Stimulated activated CD4-positive, alpha-beta T cell treated with anti-CD3 and anti-CD28 coated beads, Interleukin-1b, Interleukin-23, amount 100 ng/mL, for 1 hour (primary cell): ENCODE measurements at places on chromosomes 1 and 21.

- DNase-seq, result no peak
Observed at GRCh38 chr1:221118176-221118937, 239.1 kb downstream of the HLX start.

DNA sequence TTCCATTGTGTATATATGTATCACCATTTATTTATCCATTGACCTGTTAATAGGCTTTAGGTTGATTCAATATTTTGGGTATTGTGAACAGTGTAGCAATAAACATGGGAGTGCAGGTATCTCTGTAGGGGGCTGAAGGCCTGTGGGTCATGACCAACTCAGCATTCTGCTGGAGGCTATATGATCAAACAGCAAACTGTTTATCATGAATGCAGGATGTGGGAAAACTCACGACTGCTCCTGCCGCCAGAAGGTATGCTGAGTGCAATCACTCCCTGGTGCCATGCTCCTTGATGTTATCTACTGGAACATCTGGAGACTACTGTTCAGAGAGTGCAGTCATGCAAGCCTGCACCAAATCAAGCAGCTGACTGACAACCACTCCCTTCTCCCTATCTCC, 275.2 kb downstream of the COL11A1 start:
- DNase-seq, result no peak

- no peak for DNase-seq
Observed at GRCh38 chr1:185568155-185569123, 165.8 kb upstream of the HMCN1 start.

- DNase-seq, result no peak
Observed at GRCh38 chr1:206788487-206789050, 16.3 kb upstream of the IL10 start.

DNA sequence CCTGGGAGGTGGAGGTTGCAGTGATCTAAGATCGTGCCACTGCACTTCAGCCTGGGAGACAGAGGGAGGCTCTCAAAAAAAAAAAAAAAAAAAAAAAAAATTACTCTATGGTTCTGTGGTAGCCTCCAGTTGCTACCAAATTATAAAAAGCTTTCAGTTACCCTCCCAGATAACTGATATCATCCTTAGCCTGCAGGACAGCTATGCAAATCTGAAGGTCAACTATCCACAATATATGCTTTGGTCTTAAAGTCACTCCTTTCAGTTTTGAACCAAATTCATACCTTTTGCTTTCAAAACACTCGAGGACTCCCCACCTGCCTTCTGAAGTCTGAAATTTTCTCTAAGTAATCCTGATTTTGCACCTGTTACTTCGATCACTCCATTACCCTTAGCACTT, 3.1 kb downstream of the MIXL1 start:
- DNase-seq, result no peak

GRCh38 chr1:215104283-215104682, 21.7 kb downstream of the KCNK2 start:
- no peak for DNase-seq

- no peak for DNase-seq
Observed at GRCh38 chr1:162168261-162168660, 98.8 kb downstream of the NOS1AP start.

GRCh38 chr1:79633456-79633855, 626.9 kb upstream of the ADGRL4 start:
- DNase-seq, result no peak

- no peak for DNase-seq
Observed at GRCh38 chr1:182841368-182841988, 2.3 kb downstream of the DHX9 start.

DNA sequence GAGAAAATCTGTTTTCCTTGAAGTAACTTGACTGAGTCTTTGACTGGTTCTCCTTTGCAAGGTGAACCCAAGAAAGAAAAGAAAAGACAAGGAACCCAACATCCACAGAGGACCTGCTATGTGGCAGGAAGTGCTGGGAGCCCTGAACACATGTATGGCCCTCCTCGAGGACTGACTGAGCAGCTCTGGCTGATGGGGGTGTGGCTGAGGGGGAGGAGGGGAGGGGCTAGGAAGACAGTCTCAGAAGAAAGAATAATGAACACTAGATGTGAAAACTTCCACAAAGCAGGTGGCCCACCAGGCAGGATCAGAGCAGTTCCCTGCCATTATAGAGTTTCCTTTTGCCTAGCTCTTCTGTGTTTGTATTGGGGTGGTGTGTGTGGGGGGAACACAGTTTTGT, 26.1 kb downstream of the NENF start:
- DNase-seq, result no peak

- DNase-seq, result no peak
Observed at GRCh38 chr1:229636042-229636441, 10.0 kb downstream of the URB2 start.

GRCh38 chr1:217032715-217033367, 309.6 kb upstream of the ESRRG start:
- no peak for DNase-seq
